Activated naive CD4-positive, alpha-beta T cell treated with anti-CD3 and anti-CD28 coated beads, Interleukin-2, amount 10 ng/mL, durations not matched to agents 7 days and 5 days (primary cell): ENCODE measurements at places on chromosomes 2 and 18.
A peak's percentile ranks its signal among the peaks of the same experiment; 100 is the strongest.

- DNase-seq, result no peak
These were observed 13.3 kb upstream of the SP3 start for GRCh38 chr2:173978447-173978846.

DNA sequence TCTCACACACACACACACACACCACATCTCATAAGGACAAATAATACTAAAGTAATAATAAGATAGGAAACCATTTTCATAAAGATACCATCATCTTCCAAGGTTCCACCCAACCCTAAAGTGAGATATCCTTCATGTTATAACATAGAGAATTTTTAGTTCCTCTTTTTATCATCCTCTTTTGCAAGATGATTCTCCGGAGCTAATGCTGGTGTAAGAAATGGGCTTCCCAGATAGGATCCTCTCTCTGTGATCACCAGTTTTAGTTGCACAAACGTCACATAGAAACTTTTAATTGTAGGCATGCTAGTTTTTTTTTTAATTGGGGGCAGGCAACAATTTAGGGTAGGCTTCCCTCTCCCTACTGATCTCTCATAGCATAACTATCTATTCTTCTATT, 49.6 kb downstream of the ARHGAP25 start:
- DNase-seq, result no peak

GRCh38 chr2:218745160-218745558, 34.5 kb downstream of the TTLL4 start:
- DNase-seq, result no peak

DNA sequence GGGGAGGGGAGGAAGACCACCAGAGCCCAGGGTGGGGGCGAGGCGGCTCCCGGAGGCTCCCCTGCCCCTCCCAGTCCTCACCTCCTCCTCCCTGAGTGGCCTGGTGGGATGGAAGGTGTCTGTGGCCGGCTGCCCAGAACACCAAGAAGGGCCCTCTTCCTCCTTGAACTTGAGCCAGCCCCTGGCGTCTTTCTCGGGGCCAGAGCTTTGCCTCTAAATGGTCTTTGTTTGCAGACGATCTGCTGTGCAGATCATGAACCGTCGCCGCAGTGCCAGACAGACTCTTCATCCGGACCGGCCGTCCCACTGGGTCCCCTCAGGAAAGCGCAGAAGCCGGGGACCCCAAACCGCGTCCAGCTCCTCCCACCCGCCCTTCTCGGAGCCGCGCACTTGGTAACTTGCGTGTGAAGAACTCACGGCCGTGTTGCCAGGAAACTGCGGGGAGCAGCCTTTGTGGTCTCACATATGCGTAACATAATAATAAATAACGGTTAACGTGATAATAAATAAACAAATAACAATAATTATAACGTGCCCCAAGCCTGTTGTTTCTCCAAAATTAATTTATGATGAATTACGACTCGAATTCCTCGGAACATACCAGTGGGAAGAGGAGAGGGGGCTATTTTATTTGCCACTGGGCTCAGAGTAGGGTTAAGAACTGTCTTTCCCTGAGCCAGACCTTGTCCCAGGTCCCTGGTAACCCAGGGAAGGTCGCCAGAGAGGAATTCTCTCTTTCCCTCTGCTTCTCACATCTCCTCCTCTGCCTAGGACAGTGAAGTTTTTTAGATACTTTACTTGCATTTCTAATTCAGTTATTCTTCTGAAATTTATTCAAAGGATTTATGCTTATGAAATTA, 41.0 kb downstream of the PTGR3 start:
- no peak for DNase-seq

- no peak for DNase-seq
These were observed 1.1 kb downstream of the AGFG1 start for GRCh38 chr2:227473122-227473461.

DNA sequence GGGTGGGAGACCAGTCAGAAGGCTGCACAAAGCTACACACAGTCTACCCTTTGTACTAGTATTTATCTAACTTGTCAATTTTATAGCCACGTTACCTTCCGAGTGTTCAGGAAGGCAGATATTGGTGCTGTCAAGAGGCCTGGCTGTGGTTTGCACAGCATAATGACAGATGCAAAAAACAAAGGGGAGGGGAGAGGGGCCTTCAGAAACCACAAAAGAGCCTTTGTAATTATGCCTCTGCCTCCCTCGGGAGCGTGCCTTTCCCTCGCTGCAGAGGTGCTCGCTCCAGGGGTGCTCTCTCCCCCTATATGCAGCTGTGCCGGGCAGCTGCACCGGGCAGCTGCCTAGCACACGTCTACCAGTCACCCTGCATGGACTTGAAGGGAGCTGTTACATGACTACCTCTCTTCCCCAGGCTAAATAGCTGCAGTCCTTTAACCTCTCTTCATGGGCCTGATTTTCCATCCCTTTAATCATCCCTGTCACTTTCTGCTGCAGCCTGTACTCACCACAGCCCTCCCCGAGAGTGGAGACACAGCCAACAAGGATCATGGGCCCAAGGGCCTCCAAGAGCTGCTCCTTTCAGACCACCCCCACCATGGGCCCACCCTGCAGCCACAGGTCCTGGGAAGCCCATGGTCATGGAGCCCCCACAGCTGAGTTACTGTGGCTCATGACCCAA, 168.4 kb upstream of the PKDCC start:
- no peak for DNase-seq

GRCh38 chr2:73172963-73173362, 29.4 kb upstream of the NOTO start:
- DNase-seq, result peak; percentile 27

GRCh38 chr18:21289827-21290226, 47.8 kb downstream of the GREB1L start:
- DNase-seq, result no peak
